ENCODE measurements at places on chromosomes 11 and 22.

- DNase-seq, result no peak
These were observed 23.6 kb downstream of the PAMR1 start for GRCh38 chr11:35501776-35502175.

GRCh38 chr11:9753021-9753420, 89.1 kb downstream of the SWAP70 start:
- DNase-seq, result no peak

- DNase-seq, result no peak
These were observed 249.1 kb upstream of the TBCEL start for GRCh38 chr11:120774591-120775386.

DNA sequence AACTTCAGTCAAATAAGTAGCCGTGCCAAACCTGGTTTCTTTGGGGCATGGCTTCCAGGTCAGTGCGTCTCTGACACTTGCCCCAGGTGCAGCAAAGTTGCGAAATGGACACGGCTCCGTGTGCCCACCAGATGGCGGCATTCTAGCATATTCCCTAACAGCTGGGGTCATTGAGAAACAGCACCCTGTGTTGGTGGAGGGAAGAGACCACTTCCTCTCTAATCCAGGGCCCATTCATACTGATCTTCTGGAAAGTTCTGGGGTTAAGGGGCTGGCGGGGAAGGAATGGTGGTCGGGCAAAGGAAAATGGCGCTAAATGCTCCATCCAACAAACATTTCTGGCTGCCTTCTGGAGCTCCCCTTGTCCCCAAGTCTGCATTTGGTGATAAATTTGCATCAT, 141.2 kb upstream of the TIMP3 start:
- DNase-seq, result peak; percentile 10

GRCh38 chr11:12864316-12865156, 144.6 kb upstream of the RASSF10 start:
- DNase-seq, result no peak

DNA sequence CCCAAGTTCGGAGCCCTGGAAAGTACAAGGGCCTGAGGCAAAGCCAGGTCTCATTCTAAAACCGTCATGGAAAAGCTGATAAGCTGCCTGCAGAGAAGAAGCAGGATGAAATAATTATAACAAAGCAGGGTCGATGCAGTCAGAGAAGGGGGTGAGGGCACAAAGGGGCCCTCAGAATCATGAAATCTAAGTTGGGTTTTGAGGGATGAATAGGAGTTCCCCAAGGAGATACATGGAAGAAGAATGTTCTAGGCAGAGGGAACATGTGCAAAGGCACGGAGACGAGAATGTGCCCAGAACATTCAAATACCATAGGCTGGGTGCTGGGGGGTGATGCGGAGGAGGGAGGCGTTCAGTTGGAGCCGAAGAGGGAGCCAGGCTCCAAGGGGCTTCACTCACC, 25.0 kb downstream of the IGLL1 start:
- no peak for DNase-seq

DNA sequence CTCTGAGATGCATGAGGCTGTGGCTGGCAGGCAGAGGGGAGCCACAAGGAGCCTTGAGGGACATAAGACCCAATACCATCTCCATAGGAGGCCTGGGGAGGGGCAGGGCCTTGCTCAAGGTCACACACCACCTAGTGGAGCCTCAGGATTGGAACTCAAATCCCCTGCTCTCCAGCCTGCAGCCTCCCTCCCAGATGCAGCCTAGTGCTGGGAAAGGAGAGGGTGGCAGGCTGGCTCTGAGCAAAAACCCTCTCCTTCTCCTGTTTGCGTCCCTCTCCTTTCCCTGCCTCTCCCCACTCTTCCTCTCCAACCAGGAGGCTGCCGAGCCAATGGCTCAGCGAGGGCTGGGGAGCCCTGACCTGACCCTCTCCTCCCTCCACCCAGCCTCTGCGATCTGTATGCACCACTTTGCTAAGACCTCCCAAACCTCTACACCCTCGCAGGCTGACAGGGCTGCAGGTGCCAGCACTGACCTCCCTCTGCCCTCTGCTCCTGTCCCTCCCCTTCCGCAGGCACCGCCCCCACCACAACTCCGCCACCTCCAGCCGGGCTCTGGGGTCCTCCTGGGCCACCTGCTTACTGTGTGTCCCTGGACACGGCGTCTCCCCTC, 14.7 kb downstream of the IGLL1 start:
- no peak for DNase-seq

All from effector memory CD8-positive, alpha-beta T cell (primary cell).